ENCODE measurements at places on chromosomes 12 and 14.

DNA sequence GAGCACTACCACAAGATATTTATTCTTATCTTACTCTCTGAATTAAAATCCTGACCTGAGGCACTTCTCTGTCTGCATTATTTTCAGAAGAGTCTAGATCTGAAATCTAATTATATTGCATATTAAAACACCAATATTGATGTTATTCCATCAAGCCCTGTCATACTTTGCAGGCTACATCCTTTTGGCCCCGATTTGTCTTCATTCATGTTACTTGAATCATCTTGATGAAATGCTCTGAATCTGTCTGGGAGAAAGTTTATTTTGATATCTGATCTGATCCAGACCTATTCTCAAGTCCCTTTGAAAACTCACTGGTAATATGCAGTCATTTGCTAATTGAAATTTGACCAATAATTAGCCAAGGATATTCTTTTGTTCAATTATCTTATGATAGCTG, 79.9 kb downstream of the BBS10 start:
- no peak for DNase-seq

DNA sequence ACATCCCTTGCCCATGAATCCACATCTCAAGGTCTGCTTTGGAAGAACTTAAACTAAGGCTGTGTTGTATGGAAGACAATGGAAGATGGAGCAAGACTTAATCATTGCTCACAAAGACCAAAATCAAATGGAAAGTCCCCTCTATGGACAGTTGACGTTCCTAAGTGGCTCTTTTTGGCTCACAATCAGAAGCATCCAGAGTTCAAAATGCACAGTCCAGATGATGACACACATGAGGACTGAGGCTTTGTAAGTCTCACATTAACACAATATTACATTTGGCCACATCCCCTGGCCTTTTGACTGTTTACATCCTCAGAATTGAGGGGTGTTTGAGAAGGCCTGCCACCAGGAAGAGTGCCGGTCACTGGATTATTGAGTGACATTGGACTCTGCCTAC, 122.3 kb upstream of the CPM start:
- DNase-seq: no peak

- DNase-seq: no peak
Observed at GRCh38 chr14:99643343-99643742, 1.6 kb upstream of the HHIPL1 start.

DNA sequence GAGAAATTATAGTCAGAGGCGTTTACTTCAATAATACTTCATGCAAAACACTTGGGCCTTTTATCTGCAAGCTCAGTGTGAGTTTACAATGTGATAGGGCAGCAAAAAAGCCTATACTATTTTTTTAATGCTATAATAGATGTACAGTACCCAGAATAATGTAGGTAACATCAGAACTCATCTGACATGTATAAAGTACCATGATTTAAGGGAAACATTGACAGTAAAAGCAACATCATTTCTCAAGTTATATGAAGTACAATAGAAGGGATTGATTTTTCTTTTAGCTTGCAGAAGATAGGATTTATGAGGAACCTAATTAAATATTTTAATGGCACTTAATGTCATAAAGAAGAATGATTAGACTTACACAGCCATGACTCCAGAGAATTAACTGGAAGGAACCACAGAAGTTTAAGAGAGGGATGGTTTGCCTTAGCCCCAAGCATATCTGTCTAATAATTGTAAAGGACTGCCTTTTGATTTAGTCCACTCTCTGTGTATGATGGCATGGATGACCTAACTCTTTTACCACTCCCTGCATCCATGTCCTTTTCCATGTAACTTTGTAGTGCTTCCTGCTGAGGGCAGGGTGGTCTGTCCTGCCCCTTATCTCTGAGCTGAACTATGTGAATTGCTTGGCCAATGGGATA, 55.9 kb upstream of the MIS18BP1 start:
- DNase-seq: no peak

- DNase-seq: no peak
Observed at GRCh38 chr14:76651410-76652055, 109.7 kb upstream of the VASH1 start.

DNA sequence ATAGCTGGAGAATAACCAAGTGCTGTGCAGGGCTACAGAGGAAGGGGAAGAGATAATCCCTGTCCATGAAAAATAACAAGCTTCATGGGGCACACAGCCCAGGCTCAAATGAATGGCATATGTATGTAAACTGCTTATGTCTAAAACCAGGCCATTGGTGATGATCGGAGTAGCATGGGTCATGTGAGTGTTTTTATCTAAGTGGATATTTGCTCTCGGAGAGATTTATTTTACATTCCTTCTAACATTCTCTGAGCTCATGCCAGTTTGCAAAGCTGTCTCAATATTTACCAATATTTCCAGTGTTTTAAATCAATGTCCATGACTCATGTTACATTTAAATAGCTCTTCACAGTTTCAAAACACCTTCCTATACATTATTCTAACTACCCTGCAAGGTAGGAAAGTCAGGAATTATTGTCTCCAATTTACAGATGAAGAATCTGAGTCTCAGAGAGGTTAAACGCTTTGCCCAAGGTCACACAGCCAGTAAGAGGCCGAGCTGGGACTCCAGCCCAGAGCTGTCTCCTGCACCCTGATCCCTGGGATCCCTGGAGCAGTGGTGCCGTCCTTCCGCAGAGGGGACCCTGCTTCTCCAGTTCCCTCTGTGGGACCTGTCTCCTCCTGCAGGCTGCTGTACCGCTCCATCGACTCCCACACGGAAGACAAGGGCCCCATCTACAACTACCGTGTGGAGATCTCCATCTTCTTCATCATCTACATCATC, 186.7 kb upstream of the FKBP4 start:
- no peak for DNase-seq

DNA sequence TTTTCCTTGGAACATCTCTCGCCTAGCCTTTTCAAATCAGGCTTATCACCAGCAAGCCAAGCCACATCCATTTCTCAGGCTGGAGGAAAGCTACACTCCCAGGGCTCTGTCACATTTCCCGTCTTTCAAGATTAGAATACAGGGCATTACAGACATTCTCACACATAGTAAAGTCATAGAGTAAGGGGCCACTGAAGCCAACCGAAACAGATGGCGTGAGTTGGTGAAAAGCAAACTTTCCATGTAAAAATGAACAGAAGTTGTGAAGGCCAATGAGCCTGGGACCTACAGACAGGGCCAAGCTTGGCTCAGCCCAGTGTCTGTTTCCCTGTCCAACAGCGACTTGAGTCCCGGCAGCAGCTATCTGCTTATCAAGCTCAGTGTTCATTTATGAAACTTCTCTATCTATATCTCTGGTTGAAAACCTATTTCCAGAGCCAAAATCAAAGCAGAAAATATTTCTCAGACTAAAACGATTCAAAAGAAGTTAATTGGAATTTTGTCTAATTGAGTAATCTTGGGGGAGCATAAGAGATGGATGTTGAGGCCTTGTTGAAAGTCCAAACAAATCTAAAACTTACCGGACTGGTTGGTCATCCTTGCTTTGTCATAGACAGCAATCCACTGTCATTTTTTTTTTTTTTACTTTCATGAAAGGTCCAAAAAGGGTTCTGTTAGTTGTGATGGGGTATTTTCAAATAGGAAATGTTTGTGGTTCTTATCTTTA, 105.6 kb downstream of the DAAM1 start:
- no peak for DNase-seq

DNA sequence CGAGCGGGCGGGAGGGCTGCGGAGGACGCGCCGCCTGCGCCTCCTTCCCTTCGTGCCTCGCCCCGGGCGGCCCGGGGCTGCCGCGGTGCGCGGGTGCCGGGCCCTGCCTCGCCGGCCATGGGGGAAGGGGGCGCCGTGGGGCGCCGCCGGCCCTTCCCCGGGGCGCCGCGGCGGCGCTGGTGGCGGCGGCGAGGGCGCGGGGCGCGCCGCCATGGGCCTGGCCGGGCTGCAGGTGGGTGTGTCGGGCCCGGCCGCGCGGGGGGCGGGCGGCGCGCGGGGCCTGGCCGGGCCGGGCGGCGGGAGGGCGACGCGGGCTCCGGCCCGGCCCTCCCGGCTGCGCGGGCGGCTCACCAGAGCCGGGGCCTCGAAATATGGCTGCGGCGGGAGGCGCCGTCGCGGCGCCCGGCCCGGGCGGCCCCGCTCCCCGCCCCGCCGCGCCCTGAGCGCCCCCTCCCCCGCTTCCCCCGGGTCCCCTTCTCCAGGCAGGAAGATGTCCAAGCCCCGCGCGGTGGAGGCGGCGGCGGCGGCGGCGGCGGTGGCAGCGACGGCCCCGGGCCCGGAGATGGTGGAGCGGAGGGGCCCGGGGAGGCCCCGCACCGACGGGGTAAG, 5.1 kb downstream of the KMT5A start:
- no peak for DNase-seq

- DNase-seq: no peak
Observed at GRCh38 chr12:52066346-52067080, 3.3 kb upstream of the ATG101 start.

- no peak for DNase-seq
Observed at GRCh38 chr12:72872996-72873395, 600.8 kb downstream of the TRHDE start.

GRCh38 chr12:93164103-93164880, 213.4 kb upstream of the NUDT4 start:
- DNase-seq: no peak

GRCh38 chr14:39912192-39913100, 480.2 kb upstream of the FBXO33 start:
- no peak for DNase-seq

DNA sequence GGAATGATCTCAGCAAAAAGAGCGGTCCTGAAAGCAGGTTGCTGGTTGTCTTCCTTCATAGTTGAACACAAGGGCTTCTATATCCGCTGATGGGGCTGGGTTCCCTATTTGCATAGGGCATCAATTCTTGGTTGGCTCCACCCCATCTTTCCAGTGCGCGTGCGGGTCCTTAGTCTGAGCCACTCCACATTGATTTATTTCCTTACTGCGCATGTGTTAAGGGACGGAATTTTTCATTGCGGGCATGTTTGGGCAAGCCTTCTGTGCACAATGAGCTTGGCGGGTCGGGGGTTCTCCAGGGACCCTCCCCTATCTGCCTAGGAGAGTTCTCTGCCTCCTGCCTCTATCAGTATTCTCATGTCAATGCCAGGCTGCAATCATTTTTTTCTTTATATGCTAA, 21.2 kb upstream of the DLGAP5 start:
- no peak for DNase-seq

DNA sequence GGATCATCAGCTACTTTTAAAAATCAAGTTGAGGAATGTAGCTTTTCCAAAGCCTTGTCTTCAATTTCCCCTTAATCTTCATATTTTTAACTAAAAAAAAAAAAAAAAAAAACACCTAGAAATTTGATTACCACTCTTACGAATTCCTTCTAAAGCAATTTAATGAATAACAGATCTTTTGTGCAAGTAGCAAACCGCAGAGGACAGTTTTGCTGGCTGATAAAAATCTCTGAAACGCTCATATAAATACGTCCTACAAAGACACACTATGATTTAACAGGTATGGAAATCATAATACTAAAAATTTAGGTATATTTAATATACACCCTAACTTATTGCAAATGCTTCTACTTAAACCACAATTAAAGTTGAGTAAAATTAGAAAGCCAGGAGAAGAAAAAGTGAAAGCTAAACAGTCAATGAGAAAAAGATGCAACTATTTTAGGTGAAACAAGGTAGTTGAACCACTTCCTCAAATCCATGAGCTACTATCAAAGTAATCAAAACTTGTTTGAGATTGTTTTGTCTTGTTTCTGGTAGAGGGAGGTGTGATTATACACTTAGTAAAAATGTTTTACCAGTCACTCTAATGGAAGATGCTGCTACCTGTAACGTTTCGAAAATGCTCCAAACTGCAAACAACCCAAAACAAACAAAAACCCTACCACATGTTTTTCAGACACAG, 2.2 kb downstream of the PAWR start:
- DNase-seq: no peak

- no peak for DNase-seq
Observed at GRCh38 chr12:78018939-78019338, 188.2 kb downstream of the NAV3 start.

- DNase-seq: no peak
Observed at GRCh38 chr14:76261371-76261811, 109.7 kb downstream of the GPATCH2L start.

DNA sequence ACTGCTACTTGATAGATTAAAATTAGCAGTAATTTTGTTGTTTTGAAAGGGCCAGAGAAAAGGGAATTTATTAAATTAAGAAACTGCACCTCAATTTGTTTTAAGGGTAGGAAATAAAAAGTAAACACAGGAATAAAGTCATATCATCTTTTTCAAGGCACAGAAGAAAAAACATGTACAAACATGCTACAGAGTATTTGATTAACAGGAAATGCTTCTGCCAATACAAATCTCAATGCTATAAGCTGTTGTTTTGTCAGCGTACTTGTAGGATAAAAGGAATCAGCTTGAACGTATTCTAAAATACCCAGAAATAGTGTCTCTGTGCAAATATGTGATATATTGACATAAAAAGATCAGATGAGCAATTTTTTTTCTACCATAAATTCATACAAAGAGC, 474.0 kb upstream of the MGAT4C start:
- no peak for DNase-seq

DNA sequence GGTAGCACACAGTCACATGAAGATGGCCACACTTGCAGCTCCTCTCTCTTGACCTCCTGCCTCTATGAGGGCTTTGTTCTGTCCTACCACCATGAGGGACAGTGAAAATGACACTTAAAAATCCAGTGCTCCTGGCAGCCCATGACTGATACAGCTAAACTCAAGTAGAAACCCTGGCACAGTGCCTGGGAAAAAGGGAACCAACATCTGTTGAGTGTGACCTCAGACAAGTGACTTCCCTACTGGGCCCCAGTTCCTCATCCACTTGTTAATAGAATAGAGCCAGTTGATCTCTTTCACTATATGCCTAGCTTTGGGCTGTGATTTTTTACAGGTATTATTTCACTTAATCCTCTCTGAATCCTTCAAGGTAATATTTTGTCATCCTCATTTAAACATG, 4.8 kb downstream of the GUCY2C start:
- no peak for DNase-seq

- no peak for DNase-seq
Observed at GRCh38 chr14:62234849-62235248, 472.6 kb downstream of the SNAPC1 start.

DNA sequence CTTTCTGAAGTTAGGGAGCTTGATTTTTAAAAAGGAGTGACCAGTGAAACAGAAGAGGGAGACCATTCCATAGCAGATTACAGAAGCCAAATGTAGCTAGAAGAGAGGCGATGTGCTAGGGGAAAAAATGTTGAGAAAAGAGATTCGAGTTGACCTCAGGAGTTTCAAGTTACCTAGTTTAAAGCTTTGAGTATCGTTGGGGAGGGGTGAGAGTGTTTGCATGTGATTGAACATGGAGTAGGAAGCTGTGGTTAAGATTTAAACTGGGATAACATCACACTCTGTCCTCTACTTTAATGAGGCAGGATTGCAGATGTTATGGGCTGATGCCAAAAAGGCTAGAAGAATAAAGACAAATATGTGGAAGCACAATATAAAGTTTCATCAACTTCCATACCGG, 3.7 kb downstream of the LETMD1 start:
- no peak for DNase-seq

All from COR-L47 (cell line).